CD4-positive, alpha-beta T cell treated with Interleukin-2 at 100 ng/mL for 4 hours (primary cell): ENCODE measurements at places on chromosomes 2 and 18.

GRCh38 chr2:134039912-134040581 lies 213.8 kb upstream of the MGAT5 start:
- no peak for DNase-seq

- DNase-seq = no peak
Measured at GRCh38 chr18:36440614-36441013, 143.1 kb downstream of the FHOD3 start.

DNA sequence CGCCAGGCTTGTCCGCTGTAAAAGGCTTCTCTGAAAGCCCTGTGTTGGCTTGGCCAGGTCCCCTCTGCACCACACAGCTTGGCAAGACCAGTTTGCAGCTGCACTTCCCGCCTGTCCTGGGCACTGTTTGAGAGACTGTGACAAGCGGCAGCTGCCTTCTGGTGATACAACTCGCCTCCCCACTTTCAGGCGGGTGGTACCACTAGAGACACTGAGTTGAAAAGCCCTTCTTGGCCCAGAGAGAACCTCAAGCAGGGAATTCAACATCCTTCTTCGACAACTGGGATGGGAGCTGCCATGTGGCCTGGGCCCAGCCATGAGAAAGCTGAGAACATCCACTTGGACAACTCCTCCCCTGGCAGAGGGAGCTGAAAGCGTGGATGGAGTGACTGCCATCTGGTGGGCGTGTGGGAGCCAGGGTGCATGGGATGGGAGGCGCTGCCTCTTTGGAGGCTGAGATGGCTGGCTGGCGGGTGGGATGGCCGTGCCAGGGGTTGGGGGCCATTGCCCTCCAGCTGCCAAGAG lies 125.5 kb upstream of the REV1 start:
- no peak for DNase-seq

GRCh38 chr2:240929364-240930095 lies 23.4 kb downstream of the CROCC2 start:
- no peak for DNase-seq

- peak; percentile 10 for DNase-seq
Measured at GRCh38 chr2:165795011-165795410, 964 bp upstream of the GALNT3 start.

GRCh38 chr18:58416704-58417683 lies 211.9 kb downstream of the ALPK2 start:
- no peak for DNase-seq

DNA sequence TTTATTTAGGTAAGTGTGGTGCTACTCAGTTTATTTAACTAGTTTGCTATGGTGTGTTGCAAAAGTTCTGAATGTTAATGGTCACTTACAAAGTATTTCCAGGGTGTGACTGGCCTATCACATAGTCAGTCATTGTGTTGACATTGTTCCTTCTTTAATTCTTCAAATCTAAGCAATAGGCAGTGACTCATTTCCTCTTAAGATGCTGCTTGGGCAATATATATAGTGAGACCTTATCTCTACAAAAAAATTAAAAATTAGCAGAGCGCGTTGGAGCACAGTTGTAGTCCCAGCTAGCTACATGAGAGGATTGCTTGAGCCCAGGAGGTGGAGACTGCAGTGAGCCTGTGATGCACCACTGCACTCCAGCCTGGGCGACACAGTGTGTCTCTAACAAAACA lies 5.8 kb upstream of the CCDC88A start:
- DNase-seq = no peak

DNA sequence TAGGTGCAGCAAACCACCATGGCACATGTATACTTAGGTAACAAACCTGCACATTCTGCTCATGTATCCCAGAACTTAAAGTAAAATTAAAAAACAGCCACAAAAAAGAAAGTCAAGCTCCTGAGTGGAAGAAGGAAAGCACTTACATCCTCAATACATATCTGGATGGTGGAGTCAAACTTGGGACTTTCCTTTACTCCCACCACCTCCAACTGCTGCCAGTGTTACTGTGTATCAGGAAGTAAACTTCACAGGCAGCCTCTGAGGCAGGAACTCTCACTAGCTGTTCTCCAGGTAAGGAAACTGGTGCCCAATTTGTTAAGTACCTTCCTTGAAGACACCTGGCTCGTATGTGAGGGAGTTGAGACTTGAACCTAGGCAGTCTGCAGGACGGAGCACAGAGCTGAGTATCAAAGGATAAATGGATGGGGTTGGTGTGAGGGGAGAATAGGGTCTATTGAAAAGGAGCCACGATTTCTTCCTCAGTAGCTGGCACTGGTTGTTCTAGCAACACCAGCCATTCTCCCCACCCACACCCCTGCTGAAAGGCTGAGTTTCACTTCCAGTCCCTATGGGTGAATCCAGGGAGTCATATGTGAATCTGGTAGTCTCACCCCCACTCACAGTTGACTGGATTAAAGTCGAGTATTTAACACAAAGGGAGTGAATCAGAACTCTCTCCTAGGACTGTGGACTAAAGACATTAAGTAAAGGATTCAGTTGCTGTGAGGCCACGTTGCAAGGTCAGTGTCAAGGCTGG lies 50.0 kb upstream of the GPR39 start:
- no peak for DNase-seq

DNA sequence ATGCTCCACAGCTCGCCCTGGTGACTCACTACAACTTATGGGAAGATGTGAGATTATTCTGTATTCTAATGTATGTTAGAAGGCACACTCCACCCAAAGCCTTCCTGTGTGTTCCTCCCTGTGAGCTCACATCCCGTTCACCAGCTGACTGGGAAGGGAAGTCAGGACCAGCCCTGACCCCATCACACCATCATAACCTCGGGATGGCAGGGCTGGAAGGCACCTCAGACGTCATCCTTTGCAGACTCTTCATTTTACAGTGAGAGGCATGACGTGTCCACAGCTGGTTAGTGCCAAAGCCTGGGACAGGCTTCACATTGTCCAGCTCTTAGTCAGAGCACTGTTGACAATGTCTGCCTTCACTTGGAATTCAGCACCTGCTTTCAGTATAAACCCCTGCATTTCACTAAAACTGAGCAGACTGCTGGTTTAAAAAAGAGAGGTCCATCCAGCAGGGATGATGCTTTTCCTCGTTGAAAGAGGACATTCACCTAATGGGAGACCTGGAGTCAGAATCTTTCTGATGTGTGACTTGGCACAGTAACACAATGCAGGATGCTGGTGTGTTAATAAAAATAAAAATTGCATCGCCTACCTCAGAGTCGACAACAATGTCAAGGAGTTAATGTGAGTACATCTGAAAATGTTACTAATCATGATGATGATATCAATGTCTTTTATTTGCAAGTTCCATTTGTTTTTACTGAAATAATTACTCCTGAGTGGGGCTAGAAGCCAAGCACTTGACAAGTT lies 418.0 kb upstream of the TNP1 start:
- DNase-seq = no peak

DNA sequence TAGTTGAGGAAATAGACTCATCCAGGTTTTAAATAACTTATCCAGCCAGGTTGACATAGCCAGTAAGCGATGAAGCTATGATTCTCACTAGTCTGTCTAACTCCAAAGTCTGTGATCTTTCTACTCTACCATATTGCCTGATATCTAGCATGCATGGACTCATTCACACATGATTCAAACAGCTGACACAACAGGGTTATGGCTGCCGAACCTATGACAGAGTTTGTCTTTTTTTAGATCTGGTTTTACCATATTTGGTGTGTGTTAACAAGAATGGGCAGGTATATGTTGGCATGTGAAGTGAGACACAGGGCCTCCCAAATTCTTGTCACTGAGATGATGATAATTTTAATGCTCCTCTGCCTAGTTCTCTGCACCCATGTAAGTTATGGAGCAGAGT lies 210.6 kb downstream of the BABAM2 start:
- no peak for DNase-seq

- DNase-seq = no peak
Measured at GRCh38 chr2:143463719-143464118, 334.5 kb downstream of the ARHGAP15 start.

GRCh38 chr2:179746981-179747380 lies 114.4 kb downstream of the ZNF385B start:
- no peak for DNase-seq

DNA sequence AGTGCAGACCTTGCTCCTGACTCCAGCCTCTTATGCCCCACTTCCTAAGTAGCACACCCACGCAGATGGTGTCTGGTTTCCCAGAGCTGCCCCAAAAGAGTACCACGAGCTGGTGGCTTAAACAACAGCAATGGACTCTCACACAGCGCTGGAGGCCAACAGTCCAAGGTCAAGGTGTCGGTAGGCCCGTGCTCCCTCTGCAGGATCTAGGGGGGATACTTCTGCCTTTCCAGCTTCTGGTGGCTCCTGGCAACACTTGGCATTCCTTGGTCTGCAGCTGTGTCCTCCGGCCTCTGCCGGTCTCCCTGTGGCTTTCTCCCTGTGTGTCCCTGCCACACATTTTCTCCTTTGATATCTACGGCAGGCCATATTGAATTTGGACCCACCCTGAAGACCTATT lies 99.0 kb downstream of the TSHZ1 start:
- DNase-seq = no peak

DNA sequence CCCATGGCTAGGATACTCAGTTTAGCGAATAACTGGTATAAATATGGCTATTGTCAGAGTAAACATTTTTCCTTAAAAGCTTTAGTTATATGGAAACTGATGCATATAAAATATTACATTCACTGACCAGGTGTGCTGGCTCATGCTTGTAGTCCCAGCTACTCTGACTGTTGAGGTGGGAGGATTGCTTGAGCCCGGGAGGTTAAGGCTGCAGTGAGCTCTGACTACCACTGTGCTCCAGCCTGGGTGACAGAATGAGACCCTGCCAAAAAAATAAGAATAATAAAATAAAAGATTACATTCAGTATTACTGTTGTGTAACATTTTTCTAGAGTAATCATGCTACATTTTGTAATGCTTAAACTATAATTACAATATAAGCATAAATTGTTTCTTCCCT lies 350.4 kb upstream of the FSIP2 start:
- no peak for DNase-seq

GRCh38 chr18:50044402-50044801 lies 150.5 kb downstream of the MYO5B start:
- DNase-seq = no peak

GRCh38 chr18:67954594-67954993 lies 438.1 kb upstream of the DSEL start:
- no peak for DNase-seq

DNA sequence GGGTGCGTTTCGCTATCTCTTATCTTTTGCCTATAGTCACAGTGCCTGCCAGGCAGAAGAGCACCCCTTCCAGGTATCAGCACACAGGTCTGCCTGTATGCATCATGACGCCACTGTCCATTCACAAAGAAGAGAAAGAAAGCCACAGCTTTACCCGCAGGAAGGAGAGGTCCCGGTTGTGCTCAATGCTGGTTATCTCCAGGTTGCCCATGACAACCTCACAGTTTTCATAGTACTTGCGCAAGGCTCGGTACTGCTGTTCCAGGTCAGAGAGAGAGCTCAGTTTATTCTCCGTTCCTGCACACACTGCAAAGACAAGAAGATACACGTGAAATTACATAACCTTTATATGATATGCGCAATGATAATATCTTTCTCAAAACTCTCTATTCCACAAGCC lies 414.0 kb downstream of the ERBB4 start:
- no peak for DNase-seq

GRCh38 chr18:47067648-47068047 lies 32.2 kb upstream of the ELOA2 start:
- no peak for DNase-seq

GRCh38 chr2:64348386-64349130 lies 105.4 kb upstream of the LGALSL start:
- DNase-seq = no peak

GRCh38 chr2:85727798-85728197 lies 26.0 kb upstream of the ATOH8 start:
- DNase-seq = no peak

DNA sequence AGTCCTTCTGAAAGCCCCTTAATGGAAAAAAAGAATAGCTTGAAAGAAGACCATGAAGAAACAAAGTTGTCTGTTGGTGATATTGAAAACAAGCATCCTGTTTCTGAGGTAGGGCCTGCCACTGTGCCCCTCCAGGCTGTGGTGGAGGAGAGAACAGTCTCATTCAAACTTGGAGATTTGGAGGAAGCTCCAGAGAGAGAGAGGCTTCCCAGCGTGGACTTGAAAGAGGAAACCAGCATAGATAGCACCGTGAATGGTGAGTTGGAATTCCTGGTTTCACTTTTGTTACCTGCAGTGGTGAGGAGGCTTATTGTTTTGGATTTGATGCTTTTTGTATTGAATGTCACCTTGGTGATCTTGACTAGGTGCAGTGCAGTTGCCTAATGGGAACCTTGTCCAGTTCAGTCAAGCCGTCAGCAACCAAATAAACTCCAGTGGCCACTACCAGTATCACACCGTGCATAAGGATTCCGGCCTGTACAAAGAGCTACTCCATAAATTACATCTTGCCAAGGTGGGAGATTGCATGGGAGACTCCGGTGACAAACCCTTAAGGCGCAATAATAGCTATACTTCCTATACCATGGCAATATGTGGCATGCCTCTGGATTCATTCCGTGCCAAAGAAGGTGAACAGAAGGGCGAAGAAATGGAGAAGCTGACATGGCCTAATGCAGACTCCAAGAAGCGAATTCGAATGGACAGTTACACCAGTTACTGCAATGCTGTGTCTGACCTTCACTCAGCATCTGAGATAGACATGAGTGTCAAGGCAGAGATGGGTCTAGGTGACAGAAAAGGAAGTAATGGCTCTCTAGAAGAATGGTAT lies 13.3 kb downstream of the SLC20A1 start:
- DNase-seq = no peak

- DNase-seq = no peak
Measured at GRCh38 chr2:119174993-119175347, 16.4 kb upstream of the C1QL2 start.

DNA sequence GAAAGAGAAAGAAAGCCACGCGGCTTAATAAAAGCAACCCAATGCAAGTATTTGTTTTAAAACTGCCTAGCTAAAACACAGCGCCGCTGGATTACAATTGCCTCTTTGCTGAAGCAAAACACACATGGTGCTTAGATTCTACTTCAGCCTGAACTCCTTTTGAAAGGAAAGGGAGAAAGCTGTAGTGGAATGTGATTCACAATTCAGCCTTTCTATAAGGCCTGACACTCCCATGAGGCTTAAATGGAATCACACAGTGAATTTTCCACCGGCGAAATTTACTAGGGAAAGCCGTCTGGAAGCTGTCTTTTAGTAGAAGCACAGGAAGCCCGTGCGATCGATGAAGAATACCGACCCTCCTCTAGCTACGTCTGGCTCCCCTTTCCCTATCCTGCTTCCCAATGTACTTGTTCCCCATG lies 348.0 kb downstream of the DLGAP1 start:
- DNase-seq = no peak

- DNase-seq = no peak
Measured at GRCh38 chr2:160664603-160665140, 171.1 kb upstream of the RBMS1 start.

DNA sequence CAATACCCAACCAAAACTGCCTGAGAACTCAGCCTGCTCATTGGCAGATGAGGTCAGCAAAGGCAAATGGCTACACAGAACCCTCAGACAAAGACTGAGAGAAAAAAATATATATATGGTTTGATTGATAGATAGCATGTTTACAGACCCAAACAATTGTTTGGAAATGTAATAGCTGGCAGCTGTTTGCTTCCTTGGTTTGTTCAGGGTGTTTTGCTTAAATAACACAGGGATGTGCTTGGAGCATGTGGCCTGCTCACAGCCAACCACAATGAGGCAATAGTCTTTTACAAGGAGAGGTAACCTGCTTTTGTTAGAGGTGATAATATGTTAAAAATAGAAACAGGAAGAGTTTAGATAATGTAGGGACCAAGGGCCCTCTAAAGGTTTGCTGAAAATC lies 84.5 kb downstream of the PDK1 start:
- DNase-seq = no peak

GRCh38 chr18:26746826-26747475 lies 118.6 kb downstream of the AQP4 start:
- DNase-seq = no peak

- DNase-seq = no peak
Measured at GRCh38 chr18:10121028-10121427, 207.2 kb downstream of the VAPA start.
